ENCODE measurements at places on chromosomes 11 and 22.

DNA sequence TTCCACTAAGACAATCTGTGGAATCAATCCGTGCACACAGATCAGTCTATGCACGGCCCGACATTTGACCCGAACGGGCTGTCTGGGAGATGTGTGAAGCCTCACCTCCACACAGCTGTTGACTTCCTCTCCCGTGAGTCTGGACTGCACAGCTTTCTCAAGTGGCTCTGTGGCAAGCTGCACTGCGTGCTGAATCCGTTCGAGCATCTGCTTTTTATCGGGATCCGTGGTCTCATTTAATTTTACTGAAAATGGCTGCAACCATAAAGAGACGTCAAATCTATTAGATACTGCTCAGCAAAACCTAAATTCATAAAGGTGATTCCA, 19.3 kb downstream of the CARS1 start:
- no peak for DNase-seq

- no peak for DNase-seq
These were observed 194.3 kb upstream of the NARS2 start for GRCh38 chr11:78768971-78769370.

DNA sequence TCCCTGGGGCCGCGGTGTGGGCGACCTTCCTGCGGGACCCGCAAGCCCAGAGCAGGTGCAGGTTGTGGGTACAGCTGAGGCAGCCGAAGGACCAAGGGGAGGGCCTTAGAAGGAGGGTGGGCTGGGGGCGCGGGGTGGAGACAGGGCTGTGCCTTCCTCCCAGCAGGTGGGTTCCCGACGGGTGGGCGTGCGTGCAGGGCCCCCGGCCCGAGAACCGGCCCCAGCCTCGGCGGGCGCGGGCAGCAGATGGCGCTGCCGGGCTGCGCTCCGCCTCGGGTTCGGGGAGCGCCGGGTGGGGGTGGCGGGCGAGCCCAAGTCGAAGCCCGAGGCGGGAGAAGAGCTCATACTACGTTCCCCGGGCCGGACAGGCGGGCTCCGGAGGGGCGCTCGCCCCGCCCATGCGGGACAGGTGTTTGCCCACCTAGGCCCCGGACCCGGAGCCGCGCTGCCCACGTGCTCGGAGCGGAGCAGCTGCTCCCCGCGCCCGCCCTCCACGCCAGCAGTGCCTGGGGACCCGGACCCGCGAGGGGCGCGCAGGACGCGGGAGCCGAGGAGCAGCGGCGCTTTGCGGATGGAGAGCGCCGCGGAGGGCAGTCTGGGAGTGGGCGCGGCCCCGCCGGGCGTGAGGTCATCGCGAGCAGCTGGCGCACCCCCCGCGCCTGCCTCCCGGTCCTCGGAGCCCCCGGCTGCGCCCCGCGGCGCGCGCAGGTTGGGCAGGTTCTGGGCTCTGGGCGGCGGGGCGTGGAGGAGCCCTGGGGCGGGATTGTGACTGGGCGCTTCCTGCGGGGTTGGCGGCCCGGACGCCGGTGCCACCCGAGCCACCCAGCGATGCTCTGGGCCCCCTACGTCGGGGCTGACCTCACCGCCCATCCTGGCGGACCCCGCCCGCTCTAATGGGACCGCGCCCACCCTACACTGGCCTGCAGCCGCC, 25.3 kb downstream of the DUSP8 start:
- peak; percentile 49 for DNase-seq

DNA sequence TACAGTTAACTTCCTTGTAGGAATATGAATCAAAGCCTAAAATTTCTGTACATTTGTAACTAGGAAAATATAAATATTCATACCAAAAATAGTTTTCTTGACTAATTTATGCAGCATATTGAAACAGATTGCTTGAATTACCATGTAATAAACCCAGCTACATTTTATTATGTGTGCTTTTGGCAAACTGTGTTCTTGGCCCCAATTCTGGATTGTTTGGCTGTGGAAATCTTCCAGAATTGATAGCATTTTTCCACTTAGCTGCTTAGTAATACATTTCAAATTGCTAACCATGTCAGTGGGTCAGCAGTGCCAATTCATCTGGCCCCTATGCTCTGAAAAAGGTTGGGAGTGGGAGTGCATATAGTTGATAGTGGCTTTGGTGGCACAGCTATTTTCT, 32.3 kb downstream of the PDHX start:
- DNase-seq, result no peak

DNA sequence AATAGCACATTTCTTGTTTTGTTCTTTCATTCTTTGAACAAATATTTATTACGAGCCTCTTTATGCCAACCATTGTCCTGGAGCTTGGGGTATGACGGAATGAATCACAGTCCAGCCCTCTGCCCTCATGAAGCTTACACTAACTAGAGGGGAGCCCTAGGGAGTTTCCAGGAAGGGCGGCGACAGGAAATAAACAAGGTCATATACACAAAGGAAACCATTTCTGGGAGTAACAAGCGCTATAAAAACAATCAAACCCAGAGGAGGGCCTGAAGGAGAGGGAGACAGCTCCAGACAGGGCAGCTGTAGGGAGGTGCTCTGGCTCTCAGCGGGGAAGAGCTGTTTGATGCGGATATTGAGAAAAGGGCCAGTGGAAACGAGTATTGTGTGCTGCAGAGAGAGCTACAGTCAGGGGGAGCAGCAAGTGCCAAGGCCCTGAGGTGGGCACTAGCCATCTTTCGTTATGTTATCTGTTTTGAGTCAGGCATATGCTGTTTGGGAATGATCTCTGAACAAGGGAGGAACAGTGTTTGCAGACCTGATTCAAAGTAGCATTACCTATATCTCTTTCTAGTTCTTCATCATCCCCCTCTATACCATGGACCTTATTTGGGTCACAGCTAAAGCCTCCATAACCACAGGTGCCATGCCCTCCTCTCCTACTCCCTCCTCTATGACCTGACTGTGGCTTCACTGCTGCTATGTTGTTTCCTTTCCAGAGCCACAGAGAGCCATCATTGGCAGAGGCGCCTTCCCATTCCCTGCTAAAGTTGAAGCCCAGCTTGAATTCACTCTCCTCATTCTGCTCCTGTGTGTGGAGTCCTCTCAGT, 15.3 kb upstream of the ZBTB16 start:
- no peak for DNase-seq

- DNase-seq, result no peak
These were observed 5.4 kb upstream of the KCNJ4 start for GRCh38 chr22:38460426-38460840.

DNA sequence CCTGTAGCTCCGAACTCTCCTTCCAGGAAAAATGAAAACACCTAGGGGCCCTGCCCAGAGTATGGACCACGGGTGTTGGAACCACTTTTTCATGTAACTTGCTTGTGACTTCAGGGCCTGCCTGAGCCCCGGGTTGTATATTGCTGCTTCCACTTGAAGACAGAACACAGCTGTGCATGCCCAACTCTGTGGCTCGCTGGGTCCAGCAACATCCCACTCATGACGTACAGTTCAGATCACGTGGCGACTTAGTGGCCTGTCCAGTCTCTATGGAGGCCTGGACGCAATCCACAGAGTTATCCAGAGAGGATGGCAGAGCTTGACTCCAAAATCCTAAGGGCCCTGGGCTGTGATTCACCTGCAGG, 6.8 kb downstream of the C11orf21 start:
- no peak for DNase-seq

- DNase-seq, result no peak
These were observed 130.9 kb upstream of the SEZ6L start for GRCh38 chr22:26038365-26038764.

GRCh38 chr11:766106-766935, 11.0 kb downstream of the GATD1 start:
- DNase-seq, result no peak

DNA sequence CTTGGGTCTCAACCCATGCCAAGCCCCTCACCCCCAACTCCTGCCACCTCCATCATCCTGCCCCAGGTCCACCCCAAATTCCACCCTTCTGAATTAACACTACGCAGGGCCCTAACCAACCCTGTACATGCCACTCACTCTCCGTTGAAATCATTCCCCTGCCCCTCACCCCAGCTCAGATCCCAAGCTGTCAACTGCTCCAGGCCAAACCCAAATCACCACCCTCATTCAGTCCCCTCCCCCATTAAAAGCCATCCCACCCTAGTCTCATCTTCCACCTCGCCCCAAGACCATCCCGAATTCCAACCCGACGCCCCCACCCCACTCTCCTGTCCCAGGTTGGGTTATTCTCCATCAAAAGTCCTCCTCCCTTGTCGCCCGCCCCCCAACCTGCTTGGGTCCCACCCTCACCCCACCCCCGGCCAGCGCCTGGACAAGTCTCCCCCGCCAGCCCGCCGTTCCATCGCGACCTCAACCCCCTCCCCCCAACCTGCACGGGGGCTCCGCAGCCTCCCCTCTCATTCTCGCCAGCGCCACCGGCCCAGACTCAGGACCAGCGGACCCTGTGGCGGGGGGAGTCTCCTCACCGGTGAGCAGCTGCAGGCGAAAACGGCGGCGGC, 466 bp downstream of the FAM168A start:
- DNase-seq, result no peak

DNA sequence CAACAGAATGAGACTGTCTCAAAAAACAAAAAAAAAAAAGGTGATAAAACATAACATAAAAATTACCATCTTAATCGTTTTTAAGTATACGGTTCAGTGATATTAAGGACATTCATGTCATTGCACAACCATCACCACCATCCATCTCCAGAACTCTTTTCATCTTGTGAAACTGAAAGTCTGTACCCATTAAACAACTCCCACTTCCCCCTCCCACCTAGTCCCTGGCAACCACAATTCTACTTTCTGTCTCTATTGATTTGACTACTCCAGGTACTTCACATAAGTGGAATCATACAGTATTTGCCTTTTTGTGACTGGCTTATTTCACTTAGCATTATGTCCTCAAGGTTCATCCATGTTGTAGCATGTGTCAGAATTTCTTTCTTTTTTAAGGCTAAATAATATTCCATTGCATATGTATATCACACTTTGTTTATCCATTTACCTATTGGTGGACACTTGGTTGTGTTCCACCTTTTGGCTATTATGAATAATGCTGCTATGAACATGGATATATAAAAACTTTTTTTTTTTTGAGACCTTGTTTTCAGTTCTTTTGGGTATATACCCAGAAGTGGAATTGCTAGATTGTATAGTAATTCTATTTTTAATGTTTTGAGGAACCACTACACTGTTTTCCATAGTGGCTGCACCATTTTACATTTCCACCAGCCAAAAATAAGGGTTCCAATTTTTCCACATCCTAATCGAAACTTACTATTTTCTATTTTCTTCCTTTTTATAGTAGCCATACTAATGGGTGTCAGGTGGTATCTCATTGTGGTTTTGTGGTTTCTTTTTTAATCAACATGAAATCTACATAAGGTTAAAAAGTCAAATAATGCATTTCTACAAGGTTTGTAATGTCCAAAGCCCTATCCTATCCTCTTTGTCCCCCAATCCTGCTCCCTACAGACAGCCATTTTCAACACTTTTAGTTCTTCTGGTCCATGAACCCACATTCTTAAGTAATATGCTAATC, 23.4 kb upstream of the PIK3C2A start:
- DNase-seq, result peak; percentile 20

- no peak for DNase-seq
These were observed 35.6 kb downstream of the ASRGL1 start for GRCh38 chr11:62372871-62373270.

DNA sequence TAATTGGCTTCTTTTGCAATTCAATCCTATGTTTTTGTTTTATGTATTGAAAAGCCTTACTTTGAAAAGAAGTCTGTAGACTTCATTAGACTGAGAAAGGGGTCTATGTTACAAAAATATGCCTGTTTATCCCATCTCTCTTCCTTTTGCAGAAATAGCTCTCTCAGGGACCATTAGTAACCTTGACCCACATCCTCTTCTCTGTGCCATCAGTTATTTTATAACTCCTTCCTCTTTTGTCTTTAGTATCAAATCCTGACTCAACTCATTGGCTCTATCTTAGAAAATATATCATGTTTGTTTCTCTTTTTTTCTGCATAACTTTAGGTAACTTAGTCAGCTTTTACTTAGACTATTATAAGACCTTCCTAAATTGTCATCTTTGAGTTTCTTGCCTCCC, 20.3 kb downstream of the ZC3H12C start:
- no peak for DNase-seq

- no peak for DNase-seq
These were observed 13.1 kb upstream of the MFRP start for GRCh38 chr11:119359365-119360214.

DNA sequence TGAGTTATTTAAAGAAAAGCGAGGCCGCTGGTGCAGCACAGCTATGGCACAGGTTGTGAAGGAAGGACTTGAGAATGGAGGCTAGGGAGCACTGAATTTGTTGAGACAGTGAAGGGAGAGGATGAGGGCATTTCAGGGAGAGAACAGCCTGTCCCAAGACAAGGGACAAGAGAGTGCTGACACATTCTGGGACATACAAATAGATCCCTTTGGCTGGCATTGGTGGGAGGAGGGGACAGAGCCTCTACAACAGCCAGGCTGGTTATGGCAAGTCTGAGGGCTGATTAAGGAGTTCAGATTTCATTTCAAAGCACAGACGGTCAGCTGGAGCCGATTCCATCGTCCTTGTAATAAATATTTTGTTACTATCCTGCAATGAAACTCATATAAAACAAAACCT, 1.7 kb upstream of the SLC29A2 start:
- no peak for DNase-seq

- peak; percentile 71 for DNase-seq
These were observed 57.1 kb downstream of the PARVB start for GRCh38 chr22:44080936-44081861.

- no peak for DNase-seq
These were observed 129.4 kb downstream of the CCDC34 start for GRCh38 chr11:27233654-27234042.

- no peak for DNase-seq
These were observed 51.1 kb downstream of the WNT7B start for GRCh38 chr22:45925811-45926351.

DNA sequence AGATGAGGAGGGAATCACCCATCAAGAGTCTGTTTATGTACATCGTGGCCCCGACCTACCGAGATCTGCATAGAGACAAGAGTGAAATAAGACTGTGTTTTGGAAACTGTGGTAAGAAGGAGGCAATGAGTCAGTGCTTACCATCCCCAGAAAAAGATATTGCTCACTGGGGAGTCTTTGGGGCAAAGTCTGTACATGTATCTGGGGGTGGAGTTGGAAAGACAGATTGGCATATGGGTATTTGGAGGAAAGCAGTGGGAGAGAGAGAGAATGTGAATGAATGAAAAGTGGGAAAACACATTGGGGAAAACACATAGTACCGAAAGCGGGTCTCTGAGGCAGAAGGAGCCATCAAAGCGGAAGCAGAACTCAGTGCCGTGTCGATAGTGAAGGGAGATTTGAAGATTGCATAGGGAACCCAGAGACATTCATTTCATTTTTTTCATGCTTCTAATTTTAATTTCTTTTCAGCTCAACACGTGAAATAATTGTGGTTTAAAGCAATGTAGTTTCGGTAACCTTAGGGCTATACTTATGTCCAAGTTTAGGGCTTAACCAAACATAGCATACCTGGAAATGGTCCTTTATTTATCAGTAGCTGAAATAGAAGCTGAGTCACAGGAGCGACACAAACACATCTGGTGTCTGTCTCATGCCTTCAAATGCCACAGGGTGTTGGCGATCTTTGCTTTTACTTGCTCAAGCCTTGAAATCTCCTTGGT, 98.6 kb upstream of the CD44 start:
- DNase-seq, result peak; percentile 49

GRCh38 chr22:24466716-24467328, 28.3 kb upstream of the UPB1 start:
- no peak for DNase-seq

- DNase-seq, result no peak
These were observed 4.9 kb downstream of the CDKN1C start for GRCh38 chr11:2880646-2881045.

GRCh38 chr11:123690485-123690884, 36.1 kb upstream of the SCN3B start:
- no peak for DNase-seq
